Stimulated activated CD8-positive, alpha-beta memory T cell treated with anti-CD3 and anti-CD28 coated beads, Interleukin-15, amount 100 ng/mL, for 24 hours (primary cell): ENCODE measurements at places on chromosomes 7 and 10.

DNA sequence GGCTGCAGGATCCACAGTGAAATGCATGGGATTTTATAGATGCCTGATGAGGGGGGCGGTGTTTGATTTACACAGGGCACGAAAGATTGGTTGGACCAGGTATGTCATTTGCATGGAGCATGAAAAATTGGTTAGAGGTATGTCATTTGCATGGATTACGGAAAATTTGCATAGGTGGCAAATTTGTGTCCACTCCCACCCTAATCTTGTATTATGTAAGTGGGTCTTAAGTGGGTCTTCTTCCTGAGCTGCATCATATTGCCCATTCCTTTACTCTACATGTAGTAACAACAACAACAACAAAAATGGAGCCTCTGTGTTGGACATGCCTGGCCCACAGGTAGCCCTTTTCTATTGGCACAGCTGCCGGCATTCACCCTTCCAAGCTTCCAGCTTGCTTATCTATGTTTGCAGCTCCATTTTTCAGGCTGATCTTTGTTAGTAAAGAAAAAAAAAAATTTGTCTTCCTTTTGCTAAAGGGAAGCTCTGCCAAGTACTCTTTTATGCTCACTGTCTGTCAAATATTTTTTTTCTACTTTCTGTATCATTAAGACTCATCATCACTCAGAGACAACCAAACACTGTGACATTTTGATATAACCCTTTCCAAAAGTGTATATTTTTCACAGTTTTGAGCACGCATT lies 10.3 kb upstream of the ZNF273 start:
- DNase-seq, result no peak

DNA sequence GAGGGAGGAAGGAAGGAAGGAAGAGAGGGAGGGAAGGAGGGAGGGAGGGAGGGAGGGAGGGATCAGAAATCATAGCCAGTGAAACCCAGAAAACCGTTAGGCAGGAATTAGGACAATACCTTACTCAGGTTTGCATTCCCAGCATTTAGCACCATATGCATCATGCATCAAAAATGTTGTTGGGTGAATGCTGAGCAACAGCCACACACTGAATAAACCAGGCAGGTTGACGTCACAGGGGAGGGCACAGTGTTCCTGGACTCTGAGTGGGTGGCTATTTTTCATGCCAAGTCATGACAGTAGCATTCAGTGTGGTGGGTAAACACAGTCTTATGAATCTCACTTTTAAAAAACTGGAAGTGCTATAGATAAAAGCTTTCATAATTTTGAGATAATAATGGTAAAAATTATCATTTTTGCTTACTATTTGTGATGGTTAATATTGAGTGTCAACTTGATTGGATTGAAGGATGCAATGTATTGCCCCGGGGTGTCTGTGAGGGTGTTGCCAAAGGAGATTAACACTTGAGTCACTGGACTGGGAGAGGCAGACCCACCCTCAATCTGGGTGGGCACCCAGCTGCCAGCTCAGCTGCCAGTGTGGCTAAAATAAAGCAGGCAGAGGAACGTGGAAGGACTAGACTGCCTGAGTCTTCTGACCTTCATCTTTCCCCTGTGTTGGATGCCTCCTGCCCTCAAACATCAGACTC lies 199.1 kb upstream of the PRKCQ start:
- DNase-seq, result no peak

- DNase-seq, result no peak
Measured at GRCh38 chr10:104193787-104194186, 38.4 kb downstream of the CFAP43 start.

GRCh38 chr7:128271471-128271941 lies 30.4 kb downstream of the LEP start:
- no peak for DNase-seq

GRCh38 chr10:117502421-117503243 lies 39.9 kb upstream of the EMX2 start:
- no peak for DNase-seq

DNA sequence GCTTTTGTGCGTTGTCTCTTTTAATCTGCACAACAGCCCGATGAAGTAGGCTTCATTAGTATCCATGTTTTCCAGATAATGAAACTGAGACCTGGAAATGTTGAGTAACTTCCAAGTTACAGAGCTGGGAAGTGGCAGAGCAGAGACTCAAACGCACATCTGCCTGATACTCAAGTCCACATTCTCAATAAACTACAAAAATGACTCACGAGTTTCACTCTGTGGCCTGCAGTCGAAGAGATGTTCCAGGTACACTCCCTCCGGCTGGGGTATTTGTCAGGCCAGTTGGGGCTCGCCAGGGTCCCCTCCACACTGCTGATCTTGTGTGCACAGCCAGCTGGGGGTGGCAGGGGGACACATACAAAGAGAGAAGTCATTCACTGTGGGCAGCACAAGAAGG lies 17.7 kb upstream of the OPALIN start:
- DNase-seq, result no peak

GRCh38 chr10:28326516-28327490 lies 23.9 kb upstream of the MPP7 start:
- no peak for DNase-seq

DNA sequence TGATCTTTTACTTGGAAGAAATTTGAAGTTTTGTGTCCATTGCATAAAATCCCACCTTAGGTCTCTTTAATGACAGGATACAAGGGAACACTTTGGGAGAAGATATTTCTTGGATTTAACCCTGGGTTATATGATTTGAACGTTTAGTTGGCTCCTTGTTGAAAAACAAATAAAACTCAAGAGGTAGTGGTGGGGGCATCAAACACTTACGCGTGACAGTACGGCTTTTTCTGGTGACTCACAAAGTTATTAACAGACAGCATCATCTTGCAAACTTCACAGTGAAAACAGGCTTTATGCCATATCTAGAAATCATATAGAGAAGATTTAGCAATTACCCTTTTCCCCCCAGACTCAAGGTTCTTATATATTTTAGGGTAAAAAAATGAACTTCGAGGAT lies 699 bp downstream of the NRAP start:
- no peak for DNase-seq

DNA sequence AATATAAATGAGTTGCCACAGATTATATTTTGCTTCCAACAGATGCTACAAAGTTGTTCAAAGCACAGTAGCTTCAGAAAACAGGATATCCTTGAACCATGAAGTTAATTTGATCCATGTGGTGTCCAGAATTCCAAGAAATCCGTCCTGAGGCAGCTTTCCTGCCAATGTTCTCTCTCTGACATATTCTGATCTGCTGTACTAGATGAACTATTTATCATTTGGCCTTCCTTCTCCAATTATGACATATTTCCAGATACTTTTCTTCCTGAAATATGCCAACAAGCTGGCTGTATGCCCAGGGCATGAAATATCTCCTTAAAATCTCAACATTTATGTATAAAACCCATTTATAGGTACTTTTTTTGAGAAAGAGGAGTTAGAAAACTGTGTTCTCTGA lies 141.1 kb downstream of the SPAG6 start:
- DNase-seq, result no peak

DNA sequence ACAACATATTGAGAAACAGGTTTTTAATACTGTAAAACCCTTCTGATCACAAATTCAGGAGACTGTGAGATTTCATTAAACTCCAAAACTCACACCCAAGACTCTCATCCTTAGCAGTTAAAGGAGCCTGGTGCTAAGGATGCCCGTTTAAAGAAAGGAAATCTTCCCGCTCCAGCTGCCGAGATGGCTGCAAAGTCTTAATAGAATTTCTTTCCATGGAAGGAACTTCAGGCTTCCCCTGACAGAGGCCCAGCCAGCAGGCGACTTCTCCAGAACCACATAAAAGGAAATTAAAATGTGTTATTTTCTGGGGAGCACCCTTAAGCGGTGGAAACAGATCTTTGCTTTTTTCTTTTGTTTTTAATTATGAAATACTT lies 104.7 kb upstream of the CHST15 start:
- no peak for DNase-seq

DNA sequence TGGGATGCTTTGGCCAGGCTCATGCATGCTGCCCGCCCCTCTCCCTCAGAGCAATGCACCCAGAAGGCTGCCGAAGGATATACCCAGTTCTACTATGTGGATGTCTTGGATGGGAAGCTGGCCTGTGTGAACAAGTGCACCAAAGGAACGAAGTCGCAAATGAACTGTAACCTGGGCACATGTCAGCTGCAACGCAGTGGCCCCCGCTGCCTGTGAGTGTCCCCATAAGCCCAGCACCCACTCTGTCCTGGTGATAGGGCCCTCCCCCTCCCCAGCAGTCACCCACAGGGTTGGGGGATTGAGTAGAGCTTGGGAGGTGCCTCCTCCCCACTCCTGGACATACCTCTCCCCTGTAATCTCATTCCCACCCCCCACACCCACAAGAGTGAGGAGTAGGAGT lies 7.0 kb upstream of the MUC17 start:
- no peak for DNase-seq

GRCh38 chr10:98403812-98404504 lies 11.0 kb downstream of the PYROXD2 start:
- no peak for DNase-seq

DNA sequence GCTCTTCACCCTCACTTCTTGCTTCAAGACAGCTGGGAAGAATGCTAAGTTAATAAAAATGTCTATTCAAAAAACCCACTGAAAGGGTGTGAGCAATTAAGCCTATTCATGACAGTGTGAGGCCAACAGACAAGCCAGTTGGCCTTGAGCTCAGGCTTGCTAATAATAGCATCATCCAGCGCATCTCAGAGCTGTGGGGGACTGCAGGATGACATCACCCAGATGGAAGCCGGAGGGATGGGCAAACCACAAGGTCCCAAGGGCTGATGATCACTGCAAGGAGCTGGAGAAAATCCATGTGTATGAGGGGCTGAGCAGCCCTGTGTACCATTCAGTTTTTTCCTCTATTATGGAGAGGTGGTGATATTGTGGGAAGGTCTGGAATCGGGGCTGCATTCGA lies 770.4 kb downstream of the TNS3 start:
- DNase-seq, result no peak

- DNase-seq, result no peak
Measured at GRCh38 chr7:95229301-95229700, 95.0 kb downstream of the PON1 start.

DNA sequence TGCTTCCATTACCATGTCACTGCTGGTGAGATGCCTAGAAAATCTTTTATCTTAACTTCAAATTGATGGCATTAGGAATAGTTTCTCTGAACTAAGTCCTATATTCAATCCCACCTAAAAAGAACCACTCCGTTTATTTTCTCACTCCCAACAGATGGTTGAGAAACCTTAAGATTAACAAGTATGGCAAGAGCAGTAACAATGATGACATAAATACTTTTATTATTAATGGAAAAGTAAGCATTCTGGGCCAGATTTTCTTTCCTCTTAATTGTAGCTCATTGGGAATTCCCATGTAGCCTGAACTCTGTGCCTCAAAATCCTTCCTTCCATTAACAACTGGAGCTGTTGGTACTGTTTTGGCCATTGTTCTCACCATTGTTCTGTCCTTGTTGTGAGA lies 21.1 kb upstream of the FAM13C start:
- DNase-seq, result no peak

DNA sequence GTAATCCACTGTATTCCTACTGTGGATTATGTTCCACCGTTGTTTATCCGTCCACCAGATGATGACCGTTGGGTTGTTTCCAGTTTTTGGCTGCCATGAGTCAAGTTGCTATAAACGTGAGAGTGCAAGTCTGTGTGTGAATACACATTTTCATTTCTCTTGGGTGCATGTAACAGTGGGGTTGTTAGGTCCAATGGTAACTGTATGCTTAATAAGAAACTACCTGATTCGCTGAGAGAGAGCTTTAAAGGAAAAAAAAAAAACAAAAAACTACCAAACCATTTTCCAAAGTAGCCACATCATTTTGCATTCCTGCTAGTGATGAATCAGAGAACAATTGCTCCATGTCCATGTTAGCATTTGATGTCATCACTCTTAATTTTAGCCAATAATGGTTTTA lies 15.9 kb downstream of the UBN2 start:
- DNase-seq, result no peak

GRCh38 chr10:30991647-30992011 lies 40.0 kb downstream of the ZNF438 start:
- DNase-seq, result no peak

DNA sequence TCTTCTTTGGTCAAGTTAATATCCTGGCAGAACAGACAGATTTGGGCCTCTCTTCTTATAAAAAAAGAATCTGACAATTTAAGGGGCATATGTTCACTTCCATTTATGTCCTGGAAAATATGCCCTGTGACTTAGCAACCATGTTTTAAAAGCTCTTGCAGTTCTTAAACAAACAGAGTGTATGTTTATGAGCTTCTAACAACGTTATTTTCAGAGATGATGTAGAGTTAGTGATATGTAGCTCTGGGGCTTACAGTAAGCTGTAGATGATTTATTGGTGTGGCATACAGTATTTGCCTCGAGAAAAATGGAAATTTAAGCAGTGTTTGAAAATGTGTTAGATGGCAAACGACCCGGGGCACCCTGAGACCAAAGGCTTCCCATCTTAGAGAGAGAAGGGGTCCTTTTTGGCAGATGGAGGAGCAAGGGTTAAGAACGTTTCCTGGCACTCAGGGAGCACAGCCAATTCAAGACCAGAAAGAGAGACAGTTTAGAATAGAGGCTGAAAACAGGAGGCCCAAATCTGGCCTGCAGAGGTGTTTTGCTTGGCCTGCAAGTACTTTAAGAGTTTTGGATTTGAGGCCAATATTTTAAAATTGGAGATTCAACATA lies 397.5 kb downstream of the KCNMA1 start:
- no peak for DNase-seq

- DNase-seq, result no peak
Measured at GRCh38 chr7:132806834-132807233, 230.6 kb upstream of the PLXNA4 start.

- no peak for DNase-seq
Measured at GRCh38 chr10:26214551-26215395, 1.8 kb upstream of the GAD2 start.

- no peak for DNase-seq
Measured at GRCh38 chr10:4359003-4359402, 467.0 kb upstream of the AKR1E2 start.

DNA sequence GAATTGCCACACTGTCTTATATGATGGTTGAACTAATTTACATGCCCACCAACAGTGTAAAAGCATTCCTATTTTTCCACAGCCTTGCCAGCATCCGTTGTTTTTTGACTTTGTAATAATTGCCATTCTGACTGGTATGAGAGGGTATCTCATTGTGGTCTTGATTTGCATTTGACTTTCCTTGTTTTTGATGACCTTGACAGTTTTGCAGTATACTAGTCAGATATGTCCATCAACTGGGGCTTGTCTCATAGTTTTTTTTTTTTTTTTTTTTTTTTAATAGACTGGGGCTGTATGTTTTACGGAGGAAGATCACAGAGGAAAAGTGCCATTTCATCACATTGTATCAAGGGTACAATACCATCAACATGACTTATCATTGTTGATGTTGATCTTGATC lies 220.6 kb downstream of the ANK3 start:
- DNase-seq, result no peak

DNA sequence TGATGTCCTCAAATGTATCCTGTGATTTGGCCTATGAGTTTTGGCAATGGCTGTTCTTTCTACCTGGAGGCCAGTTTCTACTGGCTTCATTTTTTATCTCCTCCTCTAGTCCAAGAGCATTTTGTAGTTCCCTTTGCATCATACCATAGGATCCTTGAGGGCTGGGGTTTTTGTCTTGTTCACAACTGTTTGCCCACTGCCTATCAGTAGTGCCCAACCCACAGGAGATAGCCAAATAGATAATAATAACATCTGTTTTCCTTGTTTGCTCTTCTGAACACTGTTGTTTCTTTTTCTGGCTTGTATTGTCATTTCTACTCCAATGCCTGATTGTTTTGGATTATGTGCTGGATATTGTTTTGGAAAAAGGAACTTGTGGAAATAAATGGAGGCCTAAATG lies 3.4 kb downstream of the CDK1 start:
- no peak for DNase-seq
